Epithelial cell of prostate (primary cell): ENCODE measurements at places on chromosomes 16 and 17.

DNA sequence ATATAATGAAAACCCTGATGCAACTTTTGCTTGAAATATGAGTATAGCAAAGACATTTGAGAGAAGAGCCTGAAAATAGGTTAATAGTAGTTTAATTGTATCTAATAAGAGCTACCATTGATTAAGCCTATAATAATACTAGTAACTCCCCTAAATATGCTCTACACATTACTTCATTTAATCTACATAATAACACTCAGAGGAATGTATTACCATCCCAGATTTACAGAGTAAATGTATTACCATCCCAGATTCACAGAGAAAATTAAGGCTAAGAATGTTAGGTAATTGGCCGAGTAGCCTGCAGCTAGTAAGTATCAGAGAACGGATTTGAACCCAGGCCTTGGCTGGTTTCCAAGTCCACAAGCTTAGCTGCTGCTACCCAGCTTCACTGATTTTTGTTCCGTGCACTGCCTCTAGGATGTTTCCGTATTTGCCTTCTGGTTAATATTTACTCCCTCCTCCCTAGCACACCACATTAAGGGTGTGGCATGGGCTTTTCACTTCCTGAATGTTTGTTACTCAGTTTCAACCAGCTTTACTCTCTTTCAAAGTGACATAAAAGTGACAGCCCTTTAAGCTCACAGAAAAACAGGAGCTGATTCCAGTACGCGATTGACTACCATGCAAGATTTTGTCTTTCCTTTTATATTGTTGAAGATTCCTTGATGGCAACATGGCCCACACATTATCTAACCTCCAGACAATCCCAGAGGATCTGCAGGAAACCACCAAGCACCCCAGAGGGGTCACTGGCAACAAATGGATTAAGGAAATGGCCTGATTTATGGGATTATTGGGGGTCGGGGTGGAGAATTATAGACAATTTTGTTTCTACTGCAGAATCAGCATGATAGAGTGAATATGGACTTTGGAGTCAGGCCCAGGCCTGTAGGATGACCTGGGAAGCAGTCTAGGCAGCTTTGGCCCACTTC, 26.7 kb upstream of the TOX3 start:
- no peak for DNase-seq

DNA sequence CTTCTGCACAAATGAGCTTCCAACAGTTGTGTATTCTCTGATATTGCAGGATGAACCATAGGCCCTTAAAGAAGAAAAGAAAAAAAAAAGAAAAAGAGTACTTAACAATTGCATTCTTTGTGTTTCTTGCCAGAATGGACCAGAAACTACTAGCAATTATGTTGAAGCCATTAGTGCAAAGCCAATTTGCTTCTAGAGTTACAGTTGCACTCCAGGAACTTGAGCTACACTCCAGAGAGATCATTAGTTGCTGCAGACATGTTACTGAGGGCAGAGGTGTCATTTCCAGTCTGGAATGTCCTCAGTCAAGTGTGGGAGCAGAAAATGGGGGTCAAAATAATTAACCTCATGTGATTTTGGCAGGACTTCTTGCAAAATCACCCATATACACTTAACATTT, 85.6 kb upstream of the CCL2 start:
- no peak for DNase-seq

- DNase-seq, result no peak
Measured at GRCh38 chr17:62757500-62757951, 50.6 kb downstream of the MARCHF10 start.

DNA sequence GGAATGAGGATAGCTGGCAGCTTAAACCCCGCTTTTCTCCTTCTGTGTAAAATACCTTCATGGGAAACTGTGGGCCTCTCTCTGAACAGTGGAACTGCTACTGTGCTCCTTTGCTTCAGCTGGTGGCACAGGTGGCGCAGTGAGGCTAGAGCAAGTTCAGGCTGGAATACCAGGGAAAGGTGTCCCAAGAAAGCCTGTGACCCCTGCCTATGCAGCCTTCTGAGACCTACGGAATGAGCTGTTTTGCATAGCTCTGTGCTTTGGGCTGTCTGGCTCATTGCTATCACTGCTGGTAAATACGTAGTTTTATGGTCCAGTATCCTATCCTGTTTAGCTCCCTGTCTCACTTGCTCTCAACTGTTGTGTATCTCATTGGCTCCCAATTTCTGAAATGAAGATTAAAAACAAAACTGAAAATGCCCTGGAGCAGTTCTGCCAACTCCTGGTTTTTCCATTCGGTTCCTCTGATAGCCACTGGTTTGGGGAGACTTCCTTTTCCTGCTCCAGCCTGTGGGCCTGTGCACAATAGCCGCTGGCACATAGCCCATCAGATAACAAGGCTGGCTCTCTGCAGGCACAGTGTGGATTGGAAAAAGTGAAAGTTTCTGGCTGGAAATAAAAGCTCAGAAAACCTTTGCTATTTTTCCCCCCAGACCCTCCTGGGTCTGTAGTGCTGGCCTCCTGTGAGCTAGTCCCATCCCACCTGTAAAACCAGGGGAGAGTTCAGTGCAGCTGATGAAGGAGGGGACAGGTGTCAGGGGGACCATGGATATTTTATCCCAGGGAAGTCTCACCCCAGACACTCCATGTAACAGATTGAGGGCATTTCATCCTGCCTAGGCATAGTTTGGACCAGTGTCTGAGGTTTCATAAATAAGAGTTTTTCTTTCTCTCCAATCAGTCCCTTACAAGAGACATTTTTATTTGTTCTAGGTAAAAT, 24.0 kb downstream of the LIMD2 start:
- peak; percentile 20 for DNase-seq

- no peak for DNase-seq
Measured at GRCh38 chr17:1360975-1361374, 39.0 kb downstream of the YWHAE start.

GRCh38 chr16:74558873-74559272, 48.0 kb downstream of the GLG1 start:
- no peak for DNase-seq

- DNase-seq, result peak; percentile 16
Measured at GRCh38 chr16:24010440-24011089, 174.8 kb downstream of the PRKCB start.

DNA sequence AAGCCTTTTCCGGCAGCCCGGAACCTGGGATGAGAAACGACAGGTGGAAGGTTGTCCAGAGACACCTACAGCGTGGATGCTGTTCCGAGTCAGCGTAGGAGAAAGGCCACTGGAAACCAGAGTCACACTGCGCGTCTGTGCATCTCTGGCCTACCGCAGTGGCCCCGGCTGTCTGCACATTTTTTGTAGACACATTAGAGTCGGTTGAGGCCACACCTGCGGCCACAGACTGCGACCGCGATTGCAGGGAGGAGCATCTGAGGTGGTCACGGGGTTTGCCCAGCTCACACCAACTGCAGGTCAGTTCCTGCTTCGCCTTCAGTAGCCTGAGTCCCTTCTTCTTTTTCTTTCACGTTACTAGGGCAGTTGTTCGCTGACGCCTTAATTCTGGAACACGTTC, 52.4 kb downstream of the WDR45B start:
- no peak for DNase-seq

- no peak for DNase-seq
Measured at GRCh38 chr16:11126399-11127054, 129.5 kb downstream of the SOCS1 start.

DNA sequence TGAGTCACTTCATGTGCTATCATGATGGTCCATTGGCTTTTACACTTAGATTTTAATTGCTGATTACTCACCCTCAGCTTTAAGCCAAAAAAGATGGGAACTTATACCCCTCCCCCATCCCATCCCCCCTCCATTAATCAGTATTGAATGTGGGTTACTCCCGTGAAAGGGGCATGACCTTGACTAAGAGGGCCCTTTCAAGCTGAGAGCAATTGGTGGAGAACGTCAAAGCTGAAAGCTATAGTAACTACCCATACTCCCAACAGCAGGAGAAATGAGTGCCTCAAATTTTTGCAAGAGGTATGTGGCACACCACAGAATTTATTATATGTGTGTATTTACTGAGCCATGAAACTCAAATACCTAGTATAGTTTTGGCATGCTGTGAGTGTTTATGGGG, 99.7 kb upstream of the CDH8 start:
- no peak for DNase-seq

- DNase-seq, result peak; percentile 29
Measured at GRCh38 chr16:80938004-80938878, 68.4 kb downstream of the CMC2 start.

DNA sequence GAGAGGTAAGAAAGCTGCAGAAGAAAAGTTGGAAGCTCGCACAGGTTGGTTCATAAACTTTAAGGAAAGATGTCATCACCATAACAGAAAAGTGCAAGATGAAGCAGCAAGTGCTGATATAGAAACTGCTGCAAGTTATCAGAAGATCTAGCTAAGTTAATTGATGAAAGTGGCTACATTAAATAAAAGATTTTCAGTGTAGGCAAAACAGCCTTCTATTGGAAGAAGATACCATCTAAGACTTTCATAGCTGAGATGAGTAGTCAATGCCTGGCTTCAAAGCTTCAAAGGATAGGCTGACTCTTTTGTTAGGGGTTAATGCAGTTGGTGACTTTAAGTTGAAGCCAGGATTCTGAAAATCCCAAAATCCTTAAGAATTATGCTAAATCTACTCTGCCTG, 24.0 kb downstream of the CYLD start:
- DNase-seq, result no peak

GRCh38 chr17:47914306-47914948, 18.4 kb downstream of the SP2 start:
- DNase-seq, result no peak

GRCh38 chr16:81620796-81621195, 158.3 kb upstream of the PLCG2 start:
- DNase-seq, result no peak

DNA sequence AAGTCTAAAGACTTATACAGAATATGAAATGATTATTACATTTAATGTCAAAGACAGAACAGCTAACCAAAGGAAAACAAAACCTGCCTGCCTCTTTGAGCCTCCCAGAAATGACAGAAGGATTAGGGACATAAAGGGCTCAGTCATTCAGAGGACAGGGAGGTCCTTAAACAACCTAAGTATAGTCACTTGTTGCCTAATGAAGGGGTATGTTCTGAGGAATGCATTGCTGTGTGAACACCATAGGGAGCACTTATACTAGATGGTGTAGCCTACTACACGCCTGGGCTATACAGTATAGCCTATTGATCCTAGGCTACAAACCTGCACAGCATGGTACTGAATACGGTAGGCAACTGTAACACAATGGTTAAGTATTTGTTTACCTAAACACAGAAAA, 106.4 kb downstream of the PARN start:
- no peak for DNase-seq

DNA sequence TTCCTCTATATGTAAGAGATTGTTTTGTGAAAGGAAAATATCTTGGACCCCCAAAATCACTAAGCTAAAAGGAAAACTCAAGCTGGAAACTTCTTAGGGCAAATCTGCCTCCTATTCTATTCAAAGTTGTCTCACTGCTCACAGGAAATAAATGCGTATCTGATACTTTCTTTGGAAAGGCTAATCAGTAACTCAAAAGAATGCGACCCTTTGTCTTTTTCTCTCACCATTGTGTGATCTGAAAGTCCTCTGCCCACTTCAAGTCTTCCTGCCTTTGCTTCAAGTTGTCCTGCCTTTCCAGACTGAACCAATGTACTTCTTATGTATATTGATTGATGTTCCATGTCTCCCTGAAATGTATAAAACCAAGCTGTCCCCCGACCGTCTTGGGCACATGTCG, 157.3 kb downstream of the KIF2B start:
- no peak for DNase-seq

DNA sequence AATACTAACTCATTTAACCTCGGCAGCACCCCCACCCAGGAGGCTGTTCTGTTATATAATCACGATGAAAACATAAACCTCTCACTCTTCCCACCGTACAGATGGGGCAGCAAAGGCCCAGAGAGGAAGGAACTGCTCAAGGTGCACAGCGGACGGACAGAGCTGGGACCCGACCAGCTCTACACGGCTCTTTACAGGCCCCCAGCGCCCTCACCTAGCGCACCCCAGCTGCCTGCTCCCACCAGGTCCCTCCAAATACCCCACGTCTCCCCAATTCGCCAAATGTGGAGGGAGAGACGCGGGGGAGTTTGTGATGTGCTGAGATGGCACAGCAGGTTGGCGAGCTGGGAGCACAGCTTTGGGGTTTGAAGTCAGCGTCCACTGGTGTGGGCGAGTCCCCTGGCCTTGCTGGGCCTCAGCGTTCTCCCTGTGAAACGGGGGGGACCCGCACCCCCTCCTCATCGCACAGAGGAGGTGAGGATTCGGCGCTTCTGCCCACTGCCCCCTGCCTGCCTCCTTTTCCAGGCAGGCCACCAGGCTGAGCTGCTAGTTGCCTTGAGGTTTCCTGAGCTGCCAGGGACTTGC, 54.1 kb downstream of the CBFA2T3 start:
- DNase-seq, result no peak

DNA sequence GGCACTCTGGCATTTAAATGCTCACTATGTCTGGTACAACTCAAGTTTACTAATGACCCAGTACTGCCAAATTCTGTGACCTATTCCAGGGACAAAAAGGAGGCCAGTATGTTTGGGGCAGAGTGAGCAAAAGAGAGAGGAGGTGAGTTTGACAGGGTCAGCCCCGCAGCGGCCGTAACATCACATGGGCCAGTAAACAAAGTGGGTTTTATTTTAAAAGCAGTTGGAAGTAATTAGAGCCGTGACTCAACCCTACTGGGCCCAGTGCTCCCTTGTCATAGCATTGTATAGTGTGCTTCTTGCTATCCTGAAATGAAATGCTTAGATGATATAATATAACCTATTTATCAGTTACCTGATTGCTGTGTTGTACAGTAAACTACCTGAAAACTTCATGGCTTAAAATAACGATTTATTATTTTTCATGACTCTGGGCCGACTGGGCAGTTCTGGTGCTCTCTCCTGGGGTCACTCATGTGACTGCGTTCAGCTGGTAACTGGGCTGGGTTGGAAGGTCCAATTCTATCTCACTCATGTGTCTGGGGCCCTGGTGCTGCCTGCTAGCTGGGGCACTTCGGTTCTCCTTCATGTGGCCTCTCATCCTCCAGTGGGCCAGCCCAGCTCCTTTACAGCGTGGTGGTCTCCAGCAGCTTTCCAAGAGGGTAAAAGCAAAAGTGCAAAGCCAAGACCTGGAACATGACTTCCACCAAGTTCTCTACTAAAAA, 27.4 kb downstream of the IQCK start:
- no peak for DNase-seq

GRCh38 chr16:12724226-12724625, 79.5 kb downstream of the CPPED1 start:
- no peak for DNase-seq

DNA sequence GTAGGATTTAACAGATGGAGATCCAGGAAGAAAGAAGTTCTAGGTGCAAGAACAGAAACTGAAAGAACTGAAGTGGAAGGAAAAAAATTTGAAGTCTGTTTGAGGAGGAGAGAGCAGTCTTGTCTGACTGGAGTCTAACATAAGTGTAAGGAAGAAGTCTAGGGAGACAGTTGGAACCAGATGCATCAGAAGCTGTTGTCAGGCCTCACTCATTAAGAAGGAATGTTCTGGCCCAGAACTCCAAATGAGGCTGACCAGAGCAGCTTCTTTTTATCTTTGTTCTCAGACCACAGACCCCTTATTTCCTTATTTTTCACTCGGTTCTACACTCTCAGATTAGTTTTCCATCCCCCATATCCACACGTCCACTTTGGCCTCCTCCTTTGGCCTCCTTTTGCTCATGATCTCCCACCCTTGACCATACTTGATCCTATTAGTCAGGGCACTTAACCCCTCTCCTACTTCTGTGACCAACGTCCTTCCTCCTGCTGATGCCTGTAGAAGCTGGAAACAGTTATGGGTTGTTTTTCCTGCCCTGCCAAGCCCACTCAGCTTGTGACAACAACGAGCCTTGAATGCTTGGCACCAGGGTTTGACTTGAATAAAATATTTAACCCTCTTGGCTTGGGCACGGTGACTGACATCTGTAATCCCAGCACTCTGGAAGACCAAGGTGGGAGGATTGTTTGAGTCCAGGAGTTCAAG, 7.0 kb upstream of the MYH2 start:
- no peak for DNase-seq

- no peak for DNase-seq
Measured at GRCh38 chr17:78537217-78537860, 39.9 kb downstream of the DNAH17 start.
